ENCODE measurements at places on chromosomes 16 and 17. TPM values are rescaled to one million over a fixed set of nuclear protein-coding genes. Genes with fewer than 3 reads are reported as not detected.

TBC1D3C gene
- not detected for total RNA-seq

TEDC2 gene
- 36.3 TPM for total RNA-seq

RMI2 gene
- total RNA-seq: 29.1 TPM

ABCC6 gene
- not detected for total RNA-seq

- DNase-seq: no peak
Observed at GRCh38 chr16:87138316-87138715, 178.9 kb downstream of the C16orf95 start.

- no peak for DNase-seq
Observed at GRCh38 chr16:81545470-81546250, 101.1 kb downstream of the CMIP start.

DNA sequence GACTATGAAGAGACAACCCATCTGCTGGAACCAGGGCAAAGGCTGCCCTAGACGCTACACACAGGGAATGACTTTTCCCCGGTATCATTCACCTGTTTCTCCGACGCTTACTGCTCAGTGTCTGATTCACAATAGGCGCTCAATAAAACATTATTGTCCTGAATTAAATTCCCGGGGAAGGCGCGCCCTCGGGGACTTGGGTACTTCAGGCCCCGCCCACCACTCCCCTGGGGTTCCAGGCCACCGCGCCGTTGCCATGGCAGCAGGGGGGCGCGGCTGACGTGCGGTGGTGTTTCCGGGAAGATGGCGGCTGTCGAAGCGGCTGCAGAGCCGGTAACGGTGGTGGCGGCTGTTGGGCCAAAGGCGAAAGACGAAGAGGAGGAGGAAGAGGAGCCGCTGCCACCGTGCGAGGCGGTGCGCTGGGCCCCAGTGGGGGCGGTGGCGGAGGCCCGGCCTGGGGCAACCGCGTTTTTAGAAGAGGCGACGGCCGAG, at the start of gene RUNDC1:
Gene RUNDC1 (plus strand): TSS at position 292 of the 492 bp plus-strand sequence. CDS start 12 bp downstream, at position 304.
- DNase-seq: peak; percentile 85

- peak; percentile 77 for DNase-seq
Observed at GRCh38 chr17:69516911-69517310, 102.4 kb downstream of the MAP2K6 start.

GRCh38 chr17:48856122-48856821, 25.4 kb downstream of the CALCOCO2 start:
- no peak for DNase-seq
